ENCODE measurements at places on chromosomes 4 and X.
A peak's percentile ranks its signal among the peaks of the same experiment; 100 is the strongest.

GRCh38 chrX:10884246-10884645, 226.9 kb upstream of the HCCS start:
- no peak for DNase-seq

GRCh38 chr4:104494822-104495559, at the start of gene CXXC4:
Gene CXXC4 (minus strand): TSS chr4:104494894. CDS start chr4:104491802, 3,092 bp downstream.
- peak; percentile 95 for DNase-seq

GRCh38 chr4:64975177-64975576, 565.9 kb upstream of the TECRL start:
- no peak for DNase-seq

GRCh38 chrX:142733327-142733726, 292.4 kb upstream of the SPANXN4 start:
- no peak for DNase-seq

DNA sequence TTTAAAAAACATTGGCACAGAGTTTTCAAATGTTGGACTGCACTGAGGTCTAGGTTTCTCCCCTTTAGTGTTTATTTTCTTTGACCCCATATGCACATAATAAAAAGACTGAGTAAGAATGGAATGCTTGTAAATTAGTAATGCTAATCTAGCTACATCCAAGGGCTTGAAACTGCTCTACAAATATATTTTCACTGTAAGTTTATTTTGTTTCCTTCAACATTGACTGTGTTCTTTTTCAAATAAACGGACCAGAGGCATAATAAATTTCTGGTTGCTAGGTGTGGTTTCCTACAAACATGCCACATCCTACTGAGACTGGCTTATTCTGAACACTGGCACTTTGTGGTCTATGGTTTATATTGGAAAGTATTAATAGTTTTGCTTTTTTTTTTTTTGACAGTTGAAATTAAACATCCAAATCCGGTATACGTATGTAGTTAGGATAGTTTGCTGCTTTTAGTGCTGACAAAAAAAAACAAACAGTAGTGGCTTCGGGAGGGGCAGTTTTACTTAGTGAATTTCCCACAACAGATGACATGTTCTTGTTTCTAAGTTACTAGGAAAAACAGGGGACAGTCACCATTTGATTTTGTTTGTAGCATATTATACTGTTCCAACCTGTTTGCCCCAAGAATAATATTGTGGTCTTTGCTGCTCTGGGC, 13.2 kb downstream of the CA5B start:
- no peak for DNase-seq

GRCh38 chr4:67087897-67088296, 457.4 kb downstream of the CENPC start:
- peak; percentile 69 for DNase-seq
